ENCODE measurements at places on chromosomes 3 and 15.

DNA sequence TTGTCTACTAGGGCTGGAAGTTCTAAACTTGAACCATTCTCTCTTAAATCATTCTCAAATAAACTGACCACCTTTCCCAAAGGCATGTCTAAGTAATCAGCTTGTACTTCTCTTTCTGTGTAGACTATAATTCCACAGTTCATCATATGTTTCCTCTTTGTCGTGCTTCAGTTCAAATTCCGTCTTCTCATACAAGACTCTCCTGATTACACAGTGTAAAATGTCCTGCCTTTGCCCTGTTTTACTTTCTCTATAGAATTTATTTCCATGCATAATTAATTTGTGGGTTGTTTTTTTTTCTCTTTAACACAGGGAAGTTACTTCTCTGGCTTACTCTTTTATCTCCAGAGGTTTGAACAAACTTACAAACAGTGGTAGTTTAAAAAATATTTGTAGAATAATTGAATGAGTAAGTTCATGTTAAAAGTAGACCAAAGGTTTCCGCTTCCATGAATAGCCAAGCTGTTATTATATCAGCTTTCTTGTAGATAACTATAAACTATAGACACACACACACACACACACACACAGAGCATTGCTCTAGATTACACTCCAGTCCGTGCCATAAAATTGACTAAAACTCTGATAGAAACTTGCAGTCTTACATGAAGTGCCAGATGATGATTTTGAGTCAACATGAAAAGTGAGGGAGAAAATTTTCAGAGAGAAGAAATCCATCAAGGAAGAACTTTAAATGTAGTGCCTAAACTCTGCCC lies 119.0 kb downstream of the SUCNR1 start:
- no peak for DNase-seq

GRCh38 chr3:109553591-109554371 lies 216.4 kb upstream of the DPPA4 start:
- no peak for DNase-seq

DNA sequence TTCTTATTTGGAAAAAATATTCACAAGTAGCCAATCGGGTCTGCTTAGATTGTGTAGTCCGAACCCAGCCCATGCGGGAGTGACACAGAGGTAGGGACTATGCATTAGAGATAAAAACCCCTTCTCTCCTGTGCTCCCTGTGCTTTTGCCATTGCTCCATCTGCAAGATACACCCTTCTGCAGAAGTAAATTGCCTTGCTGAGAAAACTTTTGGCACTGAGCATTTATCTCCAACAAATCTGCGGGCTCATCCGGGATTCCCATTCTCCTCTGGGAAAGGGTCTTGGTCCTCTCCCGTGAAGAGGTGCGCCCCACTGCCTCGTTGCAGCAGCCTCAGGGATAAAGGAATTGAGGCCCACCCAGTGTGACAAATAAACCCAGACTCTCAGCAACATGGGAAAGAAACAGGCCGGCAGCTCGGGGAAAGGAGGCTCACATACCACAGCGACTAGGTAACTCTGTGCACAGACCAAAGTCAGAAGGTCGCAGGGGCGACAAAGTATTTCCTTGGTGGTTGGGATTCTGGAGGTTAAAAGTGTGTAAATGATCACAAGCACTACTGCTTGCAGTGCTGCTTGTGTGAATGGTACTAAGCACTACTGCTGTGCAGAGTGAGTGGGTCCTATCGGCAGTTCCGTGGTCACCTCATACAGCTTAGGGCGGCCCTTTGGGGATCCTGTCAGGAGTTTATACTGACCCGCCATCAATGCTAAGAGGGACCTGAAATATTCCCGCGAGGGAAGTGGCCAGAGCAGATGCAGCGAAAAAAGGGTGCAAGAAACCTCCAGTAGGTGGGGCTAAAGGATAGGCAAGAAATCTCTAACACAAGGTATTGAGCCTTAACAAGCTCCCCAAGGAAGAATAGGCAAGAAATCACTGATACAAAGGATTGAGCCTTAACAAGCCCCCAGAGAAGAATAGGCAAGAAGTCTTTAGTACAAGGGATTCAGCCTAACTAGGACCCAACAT lies 54.3 kb downstream of the GSK3B start:
- DNase-seq: no peak

GRCh38 chr3:23294770-23295387 lies 91.8 kb downstream of the UBE2E2 start:
- no peak for DNase-seq

DNA sequence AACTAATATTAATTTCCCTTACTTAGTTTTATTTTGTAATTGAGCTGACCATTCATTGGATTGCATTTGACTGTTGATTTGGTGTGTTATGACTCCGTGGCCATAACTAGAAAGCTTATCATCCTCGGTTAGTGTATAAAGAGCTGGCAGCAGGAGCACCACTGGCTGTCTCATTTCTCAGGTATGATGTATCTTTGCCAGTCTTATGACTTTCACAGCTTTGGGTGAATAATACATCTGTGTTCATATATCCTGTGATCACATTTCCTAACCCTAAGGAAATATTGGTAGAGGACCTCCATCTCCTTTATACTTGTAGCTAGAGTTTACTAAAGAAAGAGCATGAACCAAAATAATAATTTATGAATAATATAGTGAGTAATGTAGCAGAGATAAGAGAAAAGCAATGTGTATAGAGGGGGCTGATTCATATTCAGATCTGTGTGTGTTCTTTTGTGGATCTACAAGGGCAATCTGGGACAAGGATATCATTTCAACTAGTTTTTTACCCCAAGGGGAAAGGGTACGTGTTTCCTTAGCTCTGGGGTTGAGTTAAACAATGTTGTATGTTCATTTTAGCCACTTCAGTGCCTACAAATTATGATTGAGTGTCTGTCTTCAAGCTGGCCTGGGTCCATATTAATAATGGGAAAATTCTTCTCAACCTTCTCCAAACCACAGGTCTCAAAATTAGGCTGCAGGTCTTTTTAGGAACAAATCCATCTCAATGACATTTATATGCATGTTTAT lies 901.7 kb downstream of the NTRK3 start:
- no peak for DNase-seq

DNA sequence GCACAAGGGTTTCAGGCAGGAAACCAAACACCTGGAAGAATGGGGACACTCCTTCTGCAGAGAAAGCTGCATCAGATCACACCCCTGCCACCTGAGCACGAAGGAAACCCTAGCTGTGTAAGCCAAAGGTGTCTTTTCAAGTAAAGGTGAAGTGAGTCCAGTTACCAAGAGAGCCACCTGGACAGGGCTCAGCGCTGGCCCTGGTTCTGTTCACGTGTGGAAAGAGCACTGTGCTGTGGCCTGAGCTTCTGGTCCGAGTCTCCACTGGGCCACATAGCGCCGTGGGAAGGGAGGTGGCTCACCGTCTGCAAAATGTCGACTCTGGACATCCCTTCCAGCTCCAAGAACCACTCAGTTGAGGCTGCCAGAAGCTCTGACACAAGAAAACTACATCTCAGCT lies 151.1 kb downstream of the ADAMTS17 start:
- no peak for DNase-seq

GRCh38 chr3:170367797-170368196 lies 10.3 kb downstream of the SKIL start:
- no peak for DNase-seq

DNA sequence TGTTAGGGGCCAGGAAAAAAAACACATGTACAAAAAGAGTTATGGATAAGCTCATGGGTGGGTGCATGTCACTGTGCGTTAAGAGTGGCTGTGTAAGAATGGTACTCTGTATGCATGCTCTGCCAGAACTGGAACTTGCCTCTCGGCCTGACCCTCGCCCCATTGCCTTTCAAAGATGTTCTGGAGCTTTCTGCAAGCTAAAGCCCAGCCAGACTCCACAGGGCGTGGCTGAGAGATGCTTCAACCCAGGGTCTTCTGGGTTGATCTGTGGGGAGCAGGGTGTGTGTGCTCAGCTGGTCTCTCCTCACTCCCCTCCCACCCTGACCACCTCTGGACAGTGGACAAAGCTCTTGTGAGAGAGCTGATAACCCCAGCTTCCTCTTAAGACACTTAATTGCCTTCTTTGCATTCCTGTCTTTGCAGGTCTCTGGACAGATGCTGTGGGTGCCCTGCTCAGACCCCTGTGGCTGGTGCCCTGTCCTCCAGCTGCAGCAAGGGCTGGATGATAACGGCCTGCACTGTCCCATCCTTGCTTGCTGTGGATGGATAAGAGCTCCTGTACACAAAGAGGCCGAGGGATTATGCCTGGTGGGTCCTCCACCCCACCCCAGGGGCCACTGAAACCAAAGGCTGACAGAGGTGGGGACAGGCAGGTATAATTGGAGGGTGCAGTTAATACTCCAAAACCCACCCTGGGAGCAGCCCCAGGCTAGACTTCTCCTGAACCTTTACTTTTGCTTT lies 28.7 kb downstream of the ALDH1L1 start:
- DNase-seq: no peak

DNA sequence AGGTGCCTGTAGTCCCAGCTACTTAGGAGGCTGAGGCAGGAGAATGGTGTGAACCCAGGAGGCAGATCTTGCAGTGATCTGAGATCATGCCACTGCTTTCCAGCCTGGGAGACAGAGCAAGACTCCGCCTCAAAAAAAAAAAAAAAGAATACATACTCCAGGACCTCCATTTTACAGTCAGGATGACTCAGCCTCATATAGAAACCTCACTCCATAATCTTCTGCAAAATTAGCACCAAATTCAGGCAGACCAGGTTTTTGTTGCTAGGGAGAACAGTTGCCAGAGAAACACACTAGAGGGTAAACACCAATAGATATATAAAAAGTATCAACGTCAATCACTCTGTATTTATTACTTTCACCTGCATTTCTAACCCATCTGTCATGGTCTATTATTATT lies 28.3 kb upstream of the AP3B2 start:
- DNase-seq: no peak

All from activated T-cell treated with anti-CD3 and anti-CD28 coated beads for 48 hours (primary cell).